ENCODE measurements at places on chromosomes 12 and 14. TPM values are rescaled to one million over a fixed set of nuclear protein-coding genes. Genes with fewer than 3 reads are reported as not detected.

The BCL11B gene
- total RNA-seq = not detected

The OVCH1 gene
- total RNA-seq = not detected

The REC8 gene
- total RNA-seq = not detected

The IL31 gene
- not detected for total RNA-seq

The FAM181A gene
- total RNA-seq = not detected

The AQP6 gene
- total RNA-seq = not detected

The HSPA2 gene
- 42.5 TPM for total RNA-seq

The IL26 gene
- not detected for total RNA-seq

The SLC25A47 gene
- not detected for total RNA-seq

The ABHD4 gene
- 7.5 TPM for total RNA-seq

The PDZRN4 gene
- total RNA-seq = not detected

The CELA1 gene
- not detected for total RNA-seq

The GPR84 gene
- not detected for total RNA-seq

The RBP5 gene
- total RNA-seq = not detected

DNA sequence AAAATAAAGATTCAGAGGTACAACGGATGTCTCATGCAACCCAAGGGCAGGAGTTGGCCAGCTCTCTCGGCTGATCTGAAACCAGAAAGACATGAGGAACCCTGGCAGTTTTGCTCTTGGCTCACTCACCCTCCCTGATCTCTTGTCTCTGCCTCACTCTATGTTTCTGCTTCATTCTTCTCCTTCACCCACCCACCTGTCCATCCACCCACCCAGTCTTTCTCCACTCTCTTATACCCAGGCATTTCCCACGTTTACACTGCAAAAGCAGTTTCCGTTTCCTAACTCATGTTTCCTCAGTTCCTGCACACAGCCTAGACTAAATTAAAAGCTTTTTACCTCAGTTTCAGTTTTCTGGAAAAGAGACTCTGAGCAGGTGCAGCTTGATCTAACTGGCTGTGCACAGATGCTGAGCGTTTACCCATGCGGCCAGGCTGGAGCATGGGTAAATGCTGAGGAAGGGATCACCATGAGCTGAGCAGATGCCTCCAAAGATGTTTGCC, 157.6 kb downstream of the PRKCH start:
- no peak for DNase-seq

DNA sequence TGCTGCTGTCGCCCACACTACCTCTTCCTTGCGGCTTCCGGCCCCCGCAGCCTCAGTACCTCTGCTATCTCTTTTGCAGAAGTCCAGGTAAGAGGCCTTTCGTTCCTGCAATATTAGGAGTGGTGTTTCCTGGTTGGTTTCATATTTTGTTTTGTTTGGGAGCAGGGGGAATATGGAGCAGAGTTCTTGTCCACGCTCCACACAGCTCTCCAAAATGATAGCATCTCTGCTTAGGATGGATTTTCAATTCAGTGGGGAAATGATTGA, 768 bp downstream of the OXA1L start:
- DNase-seq = no peak

DNA sequence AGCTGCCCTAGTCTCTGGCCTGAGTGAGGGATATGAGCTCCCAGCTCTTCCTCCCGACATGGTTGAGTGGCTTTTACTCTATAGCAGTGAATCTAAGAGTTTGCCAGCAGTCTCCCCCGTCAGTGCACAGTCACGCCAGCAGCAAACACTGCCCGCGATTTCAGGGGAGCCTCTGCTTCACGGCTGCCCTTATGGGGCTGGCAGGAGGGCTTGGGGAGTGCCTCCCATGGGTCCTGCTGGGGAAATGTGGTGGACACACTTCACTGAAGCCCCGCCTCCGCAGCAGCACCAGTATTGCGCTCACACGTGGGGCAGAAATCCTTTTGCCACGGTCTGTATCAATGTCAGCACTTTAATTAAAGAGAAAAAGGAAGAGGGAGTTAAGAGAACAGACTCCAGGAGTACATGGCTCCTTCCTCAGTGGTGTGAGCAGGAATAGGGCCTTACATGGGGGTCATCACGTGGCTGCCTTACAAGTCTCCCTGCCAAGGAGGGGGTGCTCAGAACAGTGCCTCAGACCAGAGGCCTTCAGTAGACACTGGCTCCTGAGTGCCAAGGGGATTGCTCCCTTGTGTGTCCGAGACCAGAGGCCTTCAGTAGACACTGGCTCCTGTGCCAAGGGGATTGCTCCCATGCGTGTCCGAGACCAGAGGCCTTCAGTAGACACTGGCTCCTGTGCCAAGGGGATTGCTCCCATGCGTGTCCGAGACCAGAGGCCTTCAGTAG, 55.7 kb downstream of the SFSWAP start:
- DNase-seq = no peak

GRCh38 chr14:51816031-51816430, 44.4 kb upstream of the GNG2 start:
- DNase-seq = no peak

DNA sequence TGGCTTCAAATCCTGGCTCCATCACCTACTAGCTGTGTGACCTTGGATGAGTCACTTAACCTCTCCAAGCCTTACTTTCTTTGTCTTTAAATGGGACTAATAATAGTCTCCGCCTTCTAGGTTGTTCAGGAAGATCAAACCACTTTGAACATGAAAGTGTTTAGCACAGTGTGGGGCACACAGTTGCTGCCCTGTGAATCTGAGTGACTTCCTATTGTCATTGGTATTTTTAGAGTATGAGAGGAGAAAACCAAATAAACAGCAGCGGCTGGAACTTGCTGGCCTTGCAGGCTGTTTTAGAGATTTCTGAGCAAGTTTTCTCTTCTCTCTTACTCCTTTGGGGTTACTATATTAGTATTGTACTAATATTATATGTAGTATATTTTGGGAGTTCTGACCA, 120.7 kb upstream of the MYL2 start:
- no peak for DNase-seq

GRCh38 chr12:132597333-132598316, 12.8 kb downstream of the LRCOL1 start:
- peak; percentile 61 for DNase-seq

- no peak for DNase-seq
Observed at GRCh38 chr14:105201156-105201924, 20.2 kb upstream of the NUDT14 start.

GRCh38 chr14:38929416-38929815, 173.6 kb downstream of the SEC23A start:
- DNase-seq = no peak

- DNase-seq = peak; percentile 18
Observed at GRCh38 chr14:63388766-63389431, 70.2 kb upstream of the GPHB5 start.

- DNase-seq = no peak
Observed at GRCh38 chr14:97298331-97298730, 501.1 kb downstream of the VRK1 start.

GRCh38 chr14:100296106-100296651, 10.1 kb downstream of the SLC25A29 start:
- no peak for DNase-seq

GRCh38 chr12:119175081-119175480, 3.6 kb upstream of the HSPB8 start:
- no peak for DNase-seq

- DNase-seq = peak; percentile 85
Observed at GRCh38 chr12:16349131-16349460, 1.7 kb downstream of the MGST1 start.

DNA sequence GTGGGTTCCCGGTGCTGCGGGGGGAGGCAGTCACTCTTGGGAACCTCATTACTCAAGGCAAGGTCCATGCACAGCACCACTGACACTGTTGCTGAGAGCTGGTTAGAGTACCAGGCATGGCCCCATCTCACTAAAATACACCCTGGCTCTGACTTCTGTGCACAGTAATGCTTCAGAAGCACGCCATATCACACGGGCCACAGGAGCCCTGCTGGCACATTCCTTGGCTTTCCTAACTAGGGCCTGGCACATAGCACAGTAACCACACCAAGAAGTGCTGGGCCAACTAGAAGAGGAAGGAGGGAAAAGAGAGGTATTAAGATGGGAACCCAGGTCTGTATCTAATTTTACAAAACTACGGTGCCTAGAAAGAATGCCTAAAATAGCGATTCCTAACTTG, 13.5 kb upstream of the RAB35 start:
- DNase-seq = no peak

- no peak for DNase-seq
Observed at GRCh38 chr12:16325426-16325825, 22.0 kb upstream of the MGST1 start.

- no peak for DNase-seq
Observed at GRCh38 chr14:60346706-60347105, 97.7 kb downstream of the PPM1A start.

DNA sequence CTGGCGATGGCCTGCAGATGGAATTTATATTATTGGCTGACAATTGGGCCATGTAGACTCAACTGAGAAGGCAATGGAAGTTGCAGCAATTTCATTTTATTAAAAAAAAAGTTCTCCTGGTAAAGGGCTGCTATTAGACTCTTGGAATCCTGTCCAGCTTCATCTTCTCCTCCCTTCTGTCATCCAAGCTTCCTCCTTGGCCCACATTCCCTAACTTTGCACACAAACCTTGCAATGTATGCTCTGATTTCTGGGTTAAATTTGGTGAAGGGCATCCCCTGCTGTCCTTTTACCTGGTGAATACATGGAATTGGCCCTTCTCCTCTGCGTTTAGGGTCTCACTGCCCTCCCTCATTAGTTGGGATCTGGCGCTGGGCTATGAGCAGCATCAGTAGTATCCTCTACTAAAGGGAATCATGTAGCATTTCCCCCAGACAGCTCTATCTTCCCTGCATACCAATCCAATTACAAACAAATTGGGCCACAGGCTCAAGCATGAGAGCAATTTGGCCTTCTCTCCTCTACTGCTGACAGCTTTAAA, 336.9 kb downstream of the BMP4 start:
- no peak for DNase-seq

DNA sequence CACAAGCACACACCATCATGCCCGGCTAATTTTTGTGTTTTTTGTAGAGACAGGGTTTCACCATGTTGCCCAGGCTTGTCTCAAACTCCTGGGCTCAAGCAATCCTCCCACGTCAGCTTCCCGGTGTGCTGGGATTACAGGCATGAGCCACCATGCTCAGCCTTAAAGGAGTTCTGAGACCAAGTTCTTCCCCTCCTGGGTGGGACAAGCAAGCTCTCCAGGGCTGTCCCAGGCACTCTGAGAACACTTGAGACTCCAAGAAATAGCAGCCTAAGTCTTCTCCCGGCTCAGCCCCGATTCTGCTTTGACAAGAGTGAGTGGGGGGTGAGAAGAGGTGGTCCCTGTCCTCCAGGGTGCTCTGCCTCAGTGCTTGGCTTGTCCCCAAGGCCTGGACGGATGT, 86.4 kb downstream of the STAB2 start:
- DNase-seq = no peak

- no peak for DNase-seq
Observed at GRCh38 chr14:63295231-63295685, 23.5 kb downstream of the GPHB5 start.

DNA sequence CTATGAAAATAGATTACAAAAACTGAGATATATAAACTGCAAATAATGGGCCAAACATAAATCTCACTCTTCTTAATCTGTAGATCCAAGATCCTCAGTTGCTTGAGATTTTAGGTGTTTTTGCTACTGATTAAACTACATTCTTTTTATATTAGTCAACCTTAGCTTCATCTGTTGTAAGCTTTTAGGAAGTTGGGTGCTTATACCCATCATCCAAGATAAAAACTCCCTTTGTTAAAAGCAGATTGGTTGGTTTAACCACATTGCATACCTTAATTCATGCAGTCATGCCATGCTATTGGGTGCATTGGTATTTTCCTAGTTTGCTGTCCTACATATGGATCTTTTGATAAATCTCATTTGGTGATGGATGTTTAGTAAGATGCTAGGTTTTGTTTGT, 46.2 kb upstream of the DIP2B start:
- DNase-seq = no peak

DNA sequence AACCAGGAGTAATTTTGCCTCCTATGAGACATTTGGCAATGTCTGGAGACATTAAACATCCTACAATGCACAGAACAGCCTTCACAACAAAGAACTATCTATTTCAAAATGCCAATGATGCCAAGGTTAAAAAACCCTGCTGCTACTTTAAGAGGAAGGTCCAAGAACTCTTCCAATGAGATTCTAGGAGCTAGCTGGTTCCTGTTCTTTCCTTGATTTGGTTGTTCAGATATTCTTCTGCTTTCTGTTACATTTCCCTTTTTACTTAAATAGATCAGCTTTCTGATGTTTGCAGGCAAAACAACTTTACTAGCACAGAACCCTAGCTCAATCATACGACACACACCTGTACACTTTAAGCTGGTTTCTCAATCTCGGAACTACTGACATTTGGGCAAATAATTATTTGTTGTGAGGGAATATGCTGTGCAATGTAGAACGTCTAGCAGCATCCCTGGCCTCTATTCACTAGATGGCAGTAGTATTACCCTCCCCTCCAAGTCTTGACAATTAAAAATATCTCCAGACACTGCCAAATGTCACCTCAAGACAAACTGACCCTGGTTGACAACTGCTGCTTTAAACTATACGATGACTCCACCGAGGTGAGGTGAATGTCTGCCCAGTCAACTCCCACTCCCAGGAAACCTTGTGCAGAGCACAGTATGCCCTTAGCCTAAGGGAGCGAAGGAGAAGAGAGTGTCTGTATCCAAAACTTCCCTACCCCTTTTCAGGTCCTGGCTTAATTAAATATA, 4.4 kb downstream of the BLTP3B start:
- DNase-seq = peak; percentile 7

GRCh38 chr14:90699016-90699415, 117.2 kb downstream of the TTC7B start:
- no peak for DNase-seq

DNA sequence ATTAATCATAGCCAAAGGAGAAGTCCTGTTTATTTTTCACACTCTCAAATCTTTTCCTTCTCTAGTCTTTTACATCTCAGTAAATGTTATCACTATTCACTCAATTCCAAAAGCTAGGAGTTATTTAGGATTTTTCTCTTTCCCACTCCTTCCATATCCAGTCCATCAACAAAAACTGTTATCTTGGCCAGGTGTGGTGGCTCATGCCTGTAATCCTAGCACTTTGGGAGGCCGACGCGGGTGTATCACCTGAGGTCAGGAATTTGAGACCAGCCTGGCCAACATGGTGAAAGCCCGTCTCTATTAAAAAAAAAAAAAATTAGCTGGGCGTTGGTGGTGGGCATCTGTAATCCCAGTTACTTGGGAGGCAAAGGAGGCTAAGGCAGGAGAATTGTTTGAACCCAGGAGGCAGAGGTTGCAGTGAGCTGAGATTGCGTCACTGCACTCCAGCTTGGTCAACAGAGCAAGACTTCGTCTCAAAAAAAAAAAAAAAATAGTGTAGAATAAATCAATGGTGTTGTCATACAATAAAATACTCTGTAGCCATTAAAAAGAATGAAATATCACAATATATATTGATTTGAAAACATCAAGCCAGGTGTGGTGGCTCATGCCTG, 46.6 kb upstream of the FOXJ2 start:
- DNase-seq = no peak

GRCh38 chr12:41907021-41907420, 237.7 kb downstream of the GXYLT1 start:
- DNase-seq = no peak

GRCh38 chr12:51622564-51622963, 31.5 kb downstream of the SCN8A start:
- DNase-seq = no peak

- no peak for DNase-seq
Observed at GRCh38 chr12:124162151-124163110, 132.5 kb upstream of the RFLNA start.

GRCh38 chr14:71202881-71203280, 295.6 kb downstream of the PCNX1 start:
- no peak for DNase-seq

Measured in Caki2 (cell line).